Stimulated activated CD4-positive, alpha-beta T cell treated with anti-CD3 and anti-CD28 coated beads, Interleukin-4, amount 100 ng/mL, for 4 hours (primary cell): ENCODE measurements at places on chromosomes 11 and 22.
A peak's percentile ranks its signal among the peaks of the same experiment; 100 is the strongest.

- no peak for DNase-seq
Observed at GRCh38 chr22:26106412-26106811, 62.9 kb upstream of the SEZ6L start.

GRCh38 chr11:86167499-86168164 is 76.9 kb upstream of the EED start:
- no peak for DNase-seq

DNA sequence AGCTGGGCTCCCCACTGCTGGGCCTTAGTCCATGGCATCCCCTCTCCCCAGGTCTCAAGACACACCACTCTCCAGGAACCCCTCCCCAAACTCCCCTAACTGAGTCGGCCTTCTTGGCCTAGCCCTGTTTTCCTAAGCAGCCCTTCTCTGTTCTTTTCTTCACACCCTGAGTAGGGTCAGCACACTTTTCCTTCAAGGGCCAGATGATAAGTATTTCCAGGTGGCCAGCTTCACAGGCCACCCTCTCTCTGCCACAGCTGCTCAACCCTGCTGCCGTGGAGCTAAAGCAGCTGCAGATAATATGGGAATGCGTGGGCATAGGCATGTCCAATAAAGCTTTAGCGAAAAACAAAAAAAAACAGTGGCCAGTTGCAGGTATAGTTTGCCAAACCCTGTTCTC is 24.1 kb downstream of the DGCR2 start:
- no peak for DNase-seq

DNA sequence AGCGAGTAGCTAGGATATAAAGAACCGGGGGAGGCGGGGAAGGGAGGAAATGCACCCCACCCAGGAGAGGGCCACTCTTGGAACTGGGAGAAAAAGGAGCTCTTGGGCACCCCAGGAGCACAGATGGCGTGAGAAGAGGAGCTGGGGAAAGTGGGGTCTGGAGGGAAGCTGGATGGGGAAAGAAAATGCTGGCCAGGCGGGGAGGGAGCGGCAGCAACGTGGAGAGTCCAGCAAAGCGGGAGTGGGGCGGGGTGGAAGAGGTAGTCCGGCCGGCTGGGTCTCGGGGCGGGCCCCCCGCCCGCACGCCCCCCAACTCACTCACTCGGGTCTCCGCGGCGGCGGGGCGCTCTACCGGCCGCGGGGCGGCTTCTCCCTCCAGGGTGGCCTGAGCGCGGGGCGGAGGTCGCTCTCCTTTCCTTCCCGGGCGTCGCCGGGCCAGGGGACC is 522 bp downstream of the TOB2 start:
- peak; percentile 19 for DNase-seq

DNA sequence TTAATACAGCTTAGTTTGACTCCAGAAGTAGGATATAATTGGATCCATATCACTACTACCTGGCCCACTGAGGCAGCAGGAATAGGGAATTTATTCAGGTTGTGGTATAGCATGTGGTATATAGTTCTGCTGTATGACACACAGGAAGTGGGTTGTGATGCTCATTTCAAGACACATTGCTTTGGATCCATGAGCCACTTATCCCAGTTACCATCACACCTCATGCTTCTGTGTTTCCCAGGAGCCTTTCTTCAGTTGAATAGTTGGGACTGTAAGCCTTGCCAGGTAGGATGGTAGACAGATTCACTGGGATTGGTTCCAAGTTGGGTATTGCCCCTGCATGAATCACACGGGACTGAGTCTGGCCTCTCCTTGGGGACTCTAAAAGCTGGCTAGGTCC is 9.9 kb upstream of the SLC37A2 start:
- DNase-seq, result no peak

DNA sequence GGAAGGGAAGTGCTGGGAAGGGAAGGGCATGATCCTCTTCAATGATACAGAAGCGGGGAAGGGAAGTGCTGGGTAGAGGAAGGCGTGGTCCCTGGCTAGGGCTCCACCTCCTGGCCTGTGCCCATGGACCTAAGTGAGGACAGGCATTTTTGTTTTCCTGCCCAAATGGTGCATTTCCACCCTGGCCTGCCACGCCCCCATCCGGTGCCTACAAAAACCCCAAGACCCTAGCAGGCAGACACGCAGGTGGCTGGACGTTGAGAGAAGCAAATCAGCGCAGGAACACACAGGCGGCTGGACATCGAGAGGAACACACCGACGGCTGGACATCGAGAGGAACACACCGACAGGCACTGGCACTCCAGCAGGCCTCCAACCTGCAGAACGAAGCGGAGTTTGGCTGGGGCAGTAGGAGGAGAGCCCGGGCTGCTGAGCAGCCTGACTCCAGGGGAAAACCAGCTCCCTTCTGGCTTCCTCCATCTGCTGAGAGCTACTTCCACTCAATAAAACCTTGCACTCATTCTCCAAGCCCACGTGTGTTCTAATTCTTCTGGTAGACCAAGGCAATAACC is 628.3 kb downstream of the BUD13 start:
- DNase-seq, result no peak

DNA sequence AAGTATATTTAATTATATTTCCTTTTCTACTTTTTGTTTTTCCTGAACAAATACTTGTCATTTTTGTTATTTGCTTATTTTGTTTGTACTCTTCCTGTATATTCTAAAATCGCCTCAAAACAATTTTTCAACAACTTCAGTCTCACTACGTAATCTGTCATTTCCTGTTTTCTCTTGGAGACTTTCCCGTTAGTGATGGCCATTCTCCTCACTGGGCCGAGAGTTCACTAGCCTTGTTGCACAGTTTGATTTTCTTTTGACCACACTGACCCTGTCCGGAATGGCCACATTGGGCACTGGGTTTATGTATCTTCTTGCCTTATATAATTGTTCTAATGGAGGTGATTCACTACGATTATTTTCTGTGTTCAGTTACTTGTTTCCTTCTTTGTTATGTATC is 726.1 kb downstream of the FAM181B start:
- DNase-seq, result no peak

- no peak for DNase-seq
Observed at GRCh38 chr11:69446108-69446507, 35.4 kb upstream of the LINC01488 start.

DNA sequence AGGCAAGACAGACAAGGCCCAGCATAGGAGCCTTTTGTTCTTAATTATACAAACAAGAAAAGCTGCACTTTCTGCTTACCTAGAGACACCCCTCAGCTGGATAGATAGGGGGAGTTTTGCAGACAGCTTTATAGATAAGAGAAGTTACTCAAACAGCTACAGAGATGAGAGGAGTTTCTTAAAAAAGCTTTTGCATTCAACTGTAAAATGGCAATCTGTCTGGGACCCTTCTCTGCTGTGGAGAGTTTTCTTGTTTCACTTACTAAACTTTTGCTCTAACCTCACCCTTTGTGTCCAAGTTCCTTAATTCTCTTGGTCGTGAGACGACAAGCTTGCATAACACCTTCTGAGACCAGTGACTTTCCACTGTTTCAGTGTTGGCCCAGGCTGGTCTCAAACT is 103.8 kb upstream of the CHORDC1 start:
- DNase-seq, result no peak

DNA sequence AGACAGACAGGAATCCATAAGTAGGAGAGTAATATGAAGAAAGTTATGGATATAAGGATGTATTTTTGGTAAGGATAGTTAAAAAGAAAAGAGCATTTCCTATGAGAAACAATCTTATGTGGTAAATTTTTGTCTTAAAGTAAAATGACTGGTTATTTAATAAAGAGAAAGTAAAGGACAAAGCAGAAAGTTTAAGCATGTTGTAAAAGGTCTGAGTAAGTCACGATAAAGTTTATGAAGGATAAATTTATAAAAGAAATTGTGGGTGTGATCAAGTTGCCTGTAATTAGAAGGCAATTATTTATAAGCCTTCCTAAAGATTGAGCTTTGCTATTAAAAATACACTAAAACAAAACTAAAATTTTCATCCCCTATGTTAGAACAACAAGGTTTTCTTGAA is 314.7 kb upstream of the SYN3 start:
- no peak for DNase-seq

DNA sequence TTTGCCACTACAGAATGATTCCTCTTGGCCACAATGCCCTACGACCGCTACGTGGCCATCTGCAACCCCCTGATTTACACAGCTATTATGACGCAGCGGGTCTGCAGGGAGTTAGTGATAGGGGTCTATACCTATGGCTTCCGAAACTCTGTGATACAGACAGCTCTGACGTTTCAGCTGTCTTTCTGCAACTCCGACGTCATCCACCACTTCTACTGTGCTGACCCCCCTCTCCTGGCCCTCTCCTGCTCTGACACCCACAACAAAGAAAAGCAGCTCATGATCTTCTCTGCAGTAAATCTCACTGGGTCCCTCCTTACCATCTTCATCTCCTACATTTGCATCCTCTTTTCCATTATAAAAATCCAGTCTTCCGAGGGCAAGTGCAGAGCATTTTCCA is 52.3 kb upstream of the OR5P2 start:
- DNase-seq, result no peak

DNA sequence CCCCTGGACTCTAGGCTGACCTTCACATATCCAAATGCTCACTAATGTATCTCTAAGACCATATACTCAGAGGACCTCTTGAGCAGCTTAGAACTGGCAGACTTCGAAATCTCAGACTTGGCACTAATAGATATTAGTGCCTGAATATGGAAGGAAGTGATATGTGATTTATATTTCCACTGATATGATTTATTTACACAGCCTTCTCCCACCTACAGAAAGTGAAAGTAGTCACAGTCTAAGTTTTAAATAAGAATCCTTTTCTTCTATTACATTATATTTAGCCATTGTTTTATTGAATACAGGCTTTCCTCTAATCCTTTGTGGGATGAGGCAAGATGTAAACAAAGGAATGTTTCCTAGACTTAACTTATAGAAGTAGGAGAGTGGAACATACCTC is 6.7 kb upstream of the NAV2 start:
- DNase-seq, result no peak

- DNase-seq, result no peak
Observed at GRCh38 chr11:1445741-1446445, 40.7 kb downstream of the MOB2 start.
